ENCODE measurements at places on chromosomes 3 and 15.
A peak's percentile ranks its signal among the peaks of the same experiment; 100 is the strongest.

DNA sequence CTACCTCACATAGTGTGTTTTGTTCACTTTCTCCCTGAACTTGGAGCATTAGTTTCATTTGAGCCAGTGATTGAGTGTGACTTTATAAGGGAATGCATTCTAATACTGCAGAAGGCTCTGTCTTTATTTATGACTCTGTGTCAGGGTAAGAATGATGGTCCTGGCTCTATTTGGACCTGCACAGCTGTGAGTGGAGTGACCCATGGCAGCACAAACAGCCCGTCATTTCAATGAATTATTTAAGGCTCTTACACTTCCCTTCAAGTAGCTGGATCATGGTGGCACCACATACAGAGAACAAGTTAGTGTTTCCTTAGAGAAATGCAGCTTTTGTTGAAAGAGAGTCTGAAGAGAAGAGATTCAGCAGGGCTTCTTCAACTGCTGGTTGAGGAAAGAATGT lies 16.4 kb downstream of the TMEM108 start:
- DNase-seq, result no peak

- no peak for DNase-seq
These were observed 38.1 kb upstream of the CHRNB4 start for GRCh38 chr15:78679089-78679511.

- no peak for DNase-seq
These were observed 181.7 kb upstream of the ANKRD28 start for GRCh38 chr3:15979495-15979894.

GRCh38 chr15:41417418-41418195 lies 712 bp downstream of the RTF1 start:
- DNase-seq, result peak; percentile 47

- DNase-seq, result no peak
These were observed 95.3 kb upstream of the HES1 start for GRCh38 chr3:194040516-194041273.

DNA sequence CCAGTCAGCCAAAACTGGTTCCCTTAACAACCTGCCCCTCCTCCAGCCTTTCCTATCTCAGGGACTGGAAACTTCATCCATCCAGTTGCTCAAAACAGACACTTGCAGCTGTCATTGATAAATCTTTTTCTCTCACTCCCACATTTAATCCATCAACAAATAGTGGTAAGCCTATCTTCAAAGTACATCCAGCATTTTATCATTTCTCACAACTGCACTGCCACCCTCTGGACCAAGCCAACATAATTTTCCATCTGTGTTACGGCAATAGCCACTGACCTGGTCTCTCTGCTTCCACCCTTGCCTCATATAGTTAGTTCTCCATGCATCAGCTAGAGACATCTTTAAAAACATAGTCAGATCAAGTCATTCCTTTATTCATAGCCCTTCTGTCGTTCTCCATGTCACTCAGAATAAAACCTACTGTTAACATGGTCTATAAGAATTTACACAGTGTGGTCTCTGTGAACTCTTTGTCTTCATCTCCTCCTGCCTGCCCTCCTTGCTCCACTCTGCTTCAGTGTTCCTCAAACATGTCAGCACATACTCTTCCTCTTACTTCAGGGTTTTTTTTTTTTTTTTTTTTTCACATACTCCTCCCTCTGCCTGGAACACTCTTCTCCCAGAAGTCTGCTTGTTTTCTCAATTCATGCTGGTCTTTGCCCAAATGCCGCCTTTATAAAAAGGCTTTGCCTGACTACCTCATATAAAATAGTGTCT lies 102.5 kb upstream of the COL6A5 start:
- DNase-seq, result no peak

DNA sequence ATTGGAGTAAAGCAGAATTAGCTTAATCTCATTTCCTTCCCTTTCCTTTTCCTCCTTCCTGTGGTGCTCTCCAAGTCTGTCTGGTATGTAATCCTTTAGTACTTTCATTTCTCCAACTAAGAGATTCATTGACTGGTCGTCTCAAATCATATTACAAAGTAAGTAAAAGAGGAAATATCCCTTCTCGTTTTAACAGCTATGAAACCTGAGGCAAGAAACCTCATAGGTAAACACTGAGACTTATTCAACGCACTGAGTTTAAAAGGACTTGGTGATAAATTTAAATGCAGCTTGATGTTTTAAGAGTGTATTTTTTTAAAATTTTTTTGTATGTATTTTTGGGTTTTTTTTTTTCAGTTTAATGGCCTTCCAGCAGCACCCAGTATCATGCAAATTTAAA lies 117.2 kb upstream of the LRRC3B start:
- no peak for DNase-seq

- DNase-seq, result no peak
These were observed 8.5 kb upstream of the CTXND1 start for GRCh38 chr15:80260551-80260950.

DNA sequence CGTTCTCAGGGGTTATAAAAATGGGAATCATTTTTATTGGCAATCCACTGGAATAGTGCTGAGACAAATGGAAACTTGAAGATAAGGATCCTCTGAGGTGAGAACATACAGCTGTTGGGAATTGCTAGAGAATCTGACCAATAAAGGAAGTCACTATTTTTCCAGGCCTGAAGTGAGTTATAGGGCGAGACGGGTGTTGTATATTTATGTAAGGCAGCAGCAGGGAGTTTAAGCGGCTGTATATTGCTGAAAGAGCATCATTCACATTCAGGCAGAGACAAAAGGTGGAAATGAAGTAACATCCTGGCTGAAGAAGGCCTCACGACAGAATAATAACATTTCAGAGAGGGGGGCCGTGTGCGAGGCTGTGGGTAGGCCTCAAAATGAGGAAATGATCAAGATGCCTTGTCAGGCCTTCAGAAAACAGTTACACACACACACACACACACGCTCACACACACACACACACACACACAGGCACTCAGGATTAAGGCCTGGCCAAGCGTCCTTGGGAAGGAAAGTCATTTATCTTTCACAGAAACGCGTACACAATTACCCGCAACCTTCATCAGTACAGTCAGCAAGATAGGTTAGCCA lies 964.9 kb upstream of the NR2F2 start:
- peak; percentile 72 for DNase-seq

- no peak for DNase-seq
These were observed 54.2 kb downstream of the ABHD2 start for GRCh38 chr15:89142423-89142822.

GRCh38 chr3:61894988-61895935 lies 333.9 kb downstream of the PTPRG start:
- DNase-seq, result no peak

DNA sequence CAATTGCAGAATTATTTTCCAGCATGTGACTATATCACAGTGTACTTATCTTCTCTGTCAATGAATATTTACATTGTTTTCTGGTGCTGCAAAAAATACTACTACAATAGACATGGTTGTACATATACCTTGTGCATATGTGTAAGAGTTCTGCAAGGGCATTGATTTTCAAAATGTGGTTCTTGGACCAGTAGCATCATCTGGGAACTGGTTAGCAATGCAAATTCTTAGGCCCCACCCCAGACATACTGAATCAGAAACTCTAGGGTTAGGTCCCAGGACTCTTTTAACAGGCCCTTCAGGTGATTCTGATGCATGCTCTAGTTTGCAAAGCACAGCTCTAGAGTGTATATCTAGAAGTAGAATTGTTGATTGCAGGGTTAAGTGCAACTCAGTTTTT lies 292.3 kb downstream of the ZNF621 start:
- no peak for DNase-seq

GRCh38 chr3:123046262-123047061 lies 18.9 kb upstream of the SEMA5B start:
- DNase-seq, result no peak

DNA sequence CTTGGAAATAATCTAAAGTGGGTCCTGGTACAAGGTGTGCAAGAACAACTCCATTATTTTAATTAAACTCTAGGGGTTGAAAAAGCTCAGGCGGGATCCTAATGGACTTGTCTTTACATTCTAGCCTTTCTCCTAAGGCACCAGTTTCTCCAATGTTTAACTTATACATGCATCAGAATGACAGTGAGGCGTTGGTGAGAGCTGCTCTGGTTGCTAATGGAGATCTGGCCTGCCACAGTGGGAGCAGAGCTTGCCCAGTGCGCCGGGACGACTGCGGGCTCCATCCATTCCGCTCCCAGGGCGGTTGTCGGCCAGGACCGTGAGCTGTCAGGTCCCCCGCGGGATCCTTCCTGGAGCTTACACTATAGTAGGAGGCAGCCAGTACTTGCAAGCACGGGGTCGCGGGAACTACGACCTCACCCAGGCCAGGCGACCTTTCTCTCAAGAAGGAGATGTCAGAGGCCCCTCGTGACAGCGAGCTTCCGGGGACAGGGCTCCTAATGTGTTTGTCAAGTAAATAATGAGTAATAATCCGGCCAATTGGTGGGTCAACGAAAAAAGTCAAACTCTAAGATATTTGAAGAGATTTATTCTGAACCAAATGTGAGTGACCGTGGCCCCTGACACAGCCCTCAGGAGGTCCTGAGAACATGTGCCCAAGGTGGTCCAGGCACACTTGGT lies 991 bp upstream of the HIGD1A start:
- peak; percentile 75 for DNase-seq

GRCh38 chr3:134353171-134353825 lies 20.9 kb downstream of the AMOTL2 start:
- no peak for DNase-seq

GRCh38 chr15:92904722-92905571 lies 4.8 kb downstream of the CHD2 start:
- no peak for DNase-seq
